ENCODE measurements at places on chromosomes 12 and 14. TPM values are rescaled to one million over a fixed set of nuclear protein-coding genes. Genes with fewer than 3 reads are reported as not detected.
A peak's percentile ranks its signal among the peaks of the same experiment; 100 is the strongest.

GRCh38 chr14:24839617-24840203 lies 205.7 kb upstream of the GZMB start:
- no peaks in the 10 kb centered on the region for H3K36me3 ChIP-seq
- H3K4me1 ChIP-seq: peaks cover 20% of the 10 kb centered on the region

DNA sequence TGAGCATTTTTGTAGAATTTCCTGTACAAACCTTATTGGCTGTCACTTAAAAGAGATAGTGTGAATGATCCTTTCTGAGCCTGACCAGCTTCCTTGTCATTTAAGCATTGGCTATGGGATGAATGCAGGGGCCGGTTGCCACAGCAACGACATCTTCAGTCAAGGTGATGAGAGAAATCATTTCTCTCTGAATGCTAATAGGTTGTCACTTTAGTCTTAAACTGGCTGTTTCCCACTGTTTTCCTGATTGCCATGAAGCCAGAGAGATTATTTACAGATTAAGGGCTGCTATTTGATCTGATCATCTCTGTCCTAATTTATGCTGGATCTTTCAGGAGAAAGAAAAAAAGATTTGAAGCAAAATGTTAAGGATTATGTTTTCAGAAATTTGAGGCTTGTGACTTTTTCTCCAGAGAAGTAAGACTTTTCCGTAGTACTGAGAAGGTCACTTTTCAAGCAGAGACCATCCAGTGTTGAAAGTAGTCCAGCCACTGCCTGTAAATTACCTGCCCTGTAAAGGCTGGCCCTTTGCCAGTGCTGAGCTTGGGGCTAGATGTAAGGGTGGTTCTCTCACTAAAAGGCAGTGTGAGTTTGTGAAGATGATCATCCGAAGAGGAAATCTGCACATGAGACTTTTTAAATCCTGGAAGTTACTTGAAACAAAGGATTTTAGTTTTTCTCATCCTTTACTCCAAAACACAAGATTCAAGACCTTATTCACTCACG lies 235.6 kb downstream of the DACT1 start:
- DNase-seq: peak; percentile 22
- no peaks in the 10 kb centered on the region for H3K27me3 ChIP-seq
- H3K4me3 ChIP-seq: no peak overlapping the region
- H3K4me1 ChIP-seq: no peaks in the 10 kb centered on the region
- no peaks in the 10 kb centered on the region for H3K36me3 ChIP-seq

- DNase-seq: no peak
- H3K4me1 ChIP-seq: no peaks in the 10 kb centered on the region
- no peak overlapping the region for H3K4me3 ChIP-seq
Observed at GRCh38 chr12:80299976-80300375, 144.1 kb upstream of the PTPRQ start.

DNA sequence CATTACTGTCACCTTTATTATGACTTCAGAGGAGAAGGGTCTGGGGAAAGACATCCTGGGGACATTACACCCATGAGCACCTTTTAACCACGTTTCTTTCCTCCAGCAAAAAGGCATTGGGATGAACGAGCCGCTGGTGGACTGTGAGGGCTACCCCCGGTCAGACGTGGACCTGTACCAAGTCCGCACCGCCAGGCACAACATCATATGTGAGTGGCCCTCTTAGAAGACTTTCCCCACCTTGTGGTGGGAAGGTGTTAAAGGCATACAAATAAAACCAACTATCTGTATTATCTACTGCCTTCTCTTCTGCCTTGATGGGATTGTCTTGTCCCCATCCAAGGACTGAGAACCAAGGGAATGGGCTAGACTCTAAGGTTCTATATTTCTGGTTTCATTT lies 6.0 kb downstream of the PSMD9 start:
- DNase-seq: peak; percentile 65
- H3K4me1 ChIP-seq: peaks cover 52% of the 10 kb centered on the region
- H3K36me3 ChIP-seq: peaks cover 70% of the 10 kb centered on the region
- H3K27ac ChIP-seq: no peak overlapping the region
- no peak overlapping the region for H3K4me3 ChIP-seq

GRCh38 chr12:88237954-88238353 lies 95.8 kb downstream of the TMTC3 start:
- no peak for DNase-seq
- no peaks in the 10 kb centered on the region for H3K27me3 ChIP-seq
- H3K27ac ChIP-seq: no peak overlapping the region
- H3K36me3 ChIP-seq: no peaks in the 10 kb centered on the region
- H3K4me1 ChIP-seq: no peaks in the 10 kb centered on the region

IRF9 gene
- total RNA-seq: 143 TPM

GRCh38 chr14:74207943-74208342 lies 31.3 kb upstream of the VSX2 start:
- no peaks in the 10 kb centered on the region for H3K4me1 ChIP-seq
- no peak overlapping the region for H3K27ac ChIP-seq
- peaks cover 4% of the 10 kb centered on the region for H3K27me3 ChIP-seq
- peaks cover 16% of the 10 kb centered on the region for H3K36me3 ChIP-seq
- no peak overlapping the region for H3K4me3 ChIP-seq

GRCh38 chr12:63845726-63846125 lies 1.2 kb downstream of the SRGAP1 start:
- no peak overlapping the region for H3K27ac ChIP-seq
- H3K4me3 ChIP-seq: peak overlapping the region; percentile 83
- H3K27me3 ChIP-seq: no peaks in the 10 kb centered on the region
- no peaks in the 10 kb centered on the region for H3K36me3 ChIP-seq
- no peak for DNase-seq

ASIC1 gene
- total RNA-seq: 0.58 TPM

CCDC177 gene
- total RNA-seq: not detected

DNA sequence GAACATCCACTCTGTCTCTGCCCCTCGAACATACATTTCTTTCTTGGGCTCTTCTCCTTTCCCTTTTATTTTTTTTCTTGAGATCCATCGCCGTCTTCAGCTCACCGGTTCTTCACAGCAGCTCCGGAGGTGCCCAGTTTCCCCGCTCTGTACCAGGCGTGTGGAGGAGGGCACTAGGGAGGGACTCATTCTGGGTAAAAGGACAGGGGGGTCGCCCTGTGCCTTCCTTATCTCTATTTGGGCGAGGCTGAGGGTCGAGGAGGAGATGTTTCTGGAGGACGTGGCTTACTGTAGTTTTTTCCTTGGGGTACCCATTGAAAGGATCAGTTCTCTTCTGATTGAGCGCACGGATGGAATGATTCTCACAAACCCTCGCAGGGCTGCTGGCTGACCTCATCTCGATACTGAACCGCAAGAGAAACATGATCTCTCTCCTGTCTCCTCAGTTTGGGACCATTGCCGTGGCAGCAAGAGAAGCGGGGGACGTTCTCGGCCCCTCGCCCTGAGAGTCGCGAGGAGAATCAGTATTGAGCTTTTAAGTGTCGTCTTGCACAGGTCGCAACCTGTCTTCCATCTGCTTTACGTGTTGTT lies 386 bp downstream of the LIN52 start:
- H3K27me3 ChIP-seq: no peaks in the 10 kb centered on the region
- H3K4me1 ChIP-seq: peaks cover 42% of the 10 kb centered on the region
- DNase-seq: no peak
- no peaks in the 10 kb centered on the region for H3K36me3 ChIP-seq
- H3K4me3 ChIP-seq: peak overlapping the region; percentile 88

GRCh38 chr14:98952593-98953350 lies 319.2 kb downstream of the BCL11B start:
- H3K27me3 ChIP-seq: no peaks in the 10 kb centered on the region
- no peak for DNase-seq
- H3K4me3 ChIP-seq: no peak overlapping the region
- no peaks in the 10 kb centered on the region for H3K36me3 ChIP-seq

GRCh38 chr14:35539969-35540368 lies 6.0 kb downstream of the INSM2 start:
- peaks cover 9% of the 10 kb centered on the region for H3K4me1 ChIP-seq
- H3K36me3 ChIP-seq: peaks cover 17% of the 10 kb centered on the region
- peaks cover under 1% of the 10 kb centered on the region for H3K27me3 ChIP-seq
- H3K27ac ChIP-seq: no peak overlapping the region
- no peak overlapping the region for H3K4me3 ChIP-seq

STON2 gene
- 40.0 TPM for total RNA-seq

DNA sequence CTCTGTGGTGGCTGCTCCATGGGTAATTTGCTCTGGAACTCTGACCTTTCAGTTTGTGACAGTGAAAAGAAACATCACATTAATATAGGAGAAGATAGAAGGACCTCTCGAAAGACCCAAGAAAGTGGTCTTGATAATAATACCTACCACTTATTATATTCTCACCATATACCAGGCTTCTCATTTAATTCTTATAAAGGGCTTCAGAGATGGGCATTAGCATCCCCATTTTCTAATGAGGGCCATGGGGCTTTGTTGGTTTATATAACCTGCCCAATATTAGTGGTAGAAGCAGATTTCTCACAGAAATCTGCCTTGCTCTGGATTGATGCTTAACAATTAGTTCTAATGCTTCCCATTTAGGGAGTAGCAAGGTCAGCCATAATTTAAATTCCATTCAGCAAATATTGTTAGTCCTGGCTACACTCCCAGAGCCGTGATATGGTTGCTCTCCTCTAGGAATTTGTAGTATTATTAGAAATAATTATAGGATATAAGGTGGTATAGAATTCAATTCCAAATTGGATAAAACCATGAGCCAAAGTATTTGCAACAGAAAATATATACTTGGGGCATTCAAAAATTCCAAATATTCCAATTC lies 7.4 kb upstream of the AMIGO2 start:
- no peaks in the 10 kb centered on the region for H3K36me3 ChIP-seq

SIX6 gene
- not detected for total RNA-seq

GRCh38 chr12:58588770-58589169 lies 331.5 kb downstream of the LRIG3 start:
- DNase-seq: no peak
- H3K27ac ChIP-seq: no peak overlapping the region
- H3K4me1 ChIP-seq: peaks cover 28% of the 10 kb centered on the region
- no peaks in the 10 kb centered on the region for H3K27me3 ChIP-seq

SLC25A21 gene
- total RNA-seq: not detected

DNA sequence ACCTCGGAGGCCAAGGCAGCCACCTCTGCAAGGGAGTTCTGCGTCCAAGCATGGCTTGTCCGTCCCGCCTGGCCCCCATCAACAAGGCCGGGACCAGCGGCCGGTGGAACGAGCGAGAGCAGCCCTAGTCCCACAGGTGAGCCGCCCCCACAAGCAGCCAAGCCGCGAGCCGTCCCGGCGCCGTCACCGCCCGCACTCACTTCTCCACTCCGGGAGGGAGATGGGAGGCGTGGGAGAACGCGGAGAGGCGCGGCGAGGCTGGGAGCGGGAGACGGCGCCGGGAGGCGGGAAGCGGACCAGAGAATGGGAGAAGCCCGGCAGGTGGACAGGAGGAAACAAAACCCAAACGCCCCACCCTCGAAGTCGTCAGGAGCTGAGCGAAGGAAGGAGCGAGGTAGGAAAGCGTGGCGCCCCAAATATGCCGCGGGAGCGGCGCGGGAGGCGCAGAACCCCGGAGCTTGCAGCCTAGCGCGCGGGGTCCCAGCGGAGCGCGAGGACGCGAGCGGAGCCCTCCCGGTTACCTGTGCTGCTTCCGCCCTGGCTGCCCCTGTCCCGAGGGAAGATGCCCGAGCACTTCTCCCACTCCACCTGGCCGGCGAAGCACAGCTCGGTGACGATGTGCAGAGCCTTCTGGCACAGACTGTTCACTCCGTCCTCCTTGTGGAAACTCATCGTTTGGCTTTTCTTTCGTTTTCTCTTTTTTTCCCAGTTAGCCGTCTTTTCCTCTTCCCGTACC lies 600 bp downstream of the SYT10 start:
- peak overlapping the region; percentile 53 for H3K4me3 ChIP-seq
- peaks cover 20% of the 10 kb centered on the region for H3K4me1 ChIP-seq
- DNase-seq: no peak
- no peaks in the 10 kb centered on the region for H3K36me3 ChIP-seq

ASB2 gene
- total RNA-seq: 20.4 TPM

GRCh38 chr14:72907886-72908285 lies 14.0 kb upstream of the DPF3 start:
- H3K36me3 ChIP-seq: no peaks in the 10 kb centered on the region
- no peaks in the 10 kb centered on the region for H3K27me3 ChIP-seq
- no peak overlapping the region for H3K27ac ChIP-seq
- no peak for DNase-seq
- H3K4me1 ChIP-seq: no peaks in the 10 kb centered on the region
- H3K4me3 ChIP-seq: no peak overlapping the region

LIN52 gene
- 9.9 TPM for total RNA-seq

- no peak for DNase-seq
- H3K27me3 ChIP-seq: no peaks in the 10 kb centered on the region
- H3K36me3 ChIP-seq: no peaks in the 10 kb centered on the region
- H3K27ac ChIP-seq: no peak overlapping the region
- peaks cover 21% of the 10 kb centered on the region for H3K4me1 ChIP-seq
Observed at GRCh38 chr14:65349100-65349499, 63.4 kb upstream of the FUT8 start.

GALNT6 gene
- 4.1 TPM for total RNA-seq

DNA sequence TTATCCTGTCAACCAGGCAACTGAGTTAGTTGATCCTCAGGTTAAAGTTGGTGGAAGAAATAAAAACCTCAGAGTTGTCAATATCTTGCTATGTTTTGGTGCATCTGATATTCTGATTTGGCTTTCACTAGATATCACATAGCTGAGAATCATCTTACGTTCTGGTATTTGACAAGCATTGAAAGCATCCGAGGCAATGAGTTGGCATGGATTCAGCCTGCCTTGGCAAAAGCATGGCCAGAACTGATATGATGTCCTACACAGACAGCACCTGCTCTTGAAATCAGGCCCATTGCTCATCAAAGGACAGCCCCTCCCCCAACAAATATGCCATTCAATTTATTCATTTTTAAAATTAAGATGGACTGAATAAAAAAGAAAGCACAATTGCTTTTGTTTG lies 320.7 kb upstream of the ATP2B1 start:
- H3K4me3 ChIP-seq: no peak overlapping the region
- no peaks in the 10 kb centered on the region for H3K4me1 ChIP-seq
- no peak for DNase-seq

ANKS1B gene
- 13.6 TPM for total RNA-seq

- H3K27me3 ChIP-seq: no peaks in the 10 kb centered on the region
- H3K36me3 ChIP-seq: no peaks in the 10 kb centered on the region
- peak overlapping the region; percentile 84 for H3K27ac ChIP-seq
- H3K4me3 ChIP-seq: no peak overlapping the region
Observed at GRCh38 chr14:35384455-35385041, 20.0 kb downstream of the NFKBIA start.

DNA sequence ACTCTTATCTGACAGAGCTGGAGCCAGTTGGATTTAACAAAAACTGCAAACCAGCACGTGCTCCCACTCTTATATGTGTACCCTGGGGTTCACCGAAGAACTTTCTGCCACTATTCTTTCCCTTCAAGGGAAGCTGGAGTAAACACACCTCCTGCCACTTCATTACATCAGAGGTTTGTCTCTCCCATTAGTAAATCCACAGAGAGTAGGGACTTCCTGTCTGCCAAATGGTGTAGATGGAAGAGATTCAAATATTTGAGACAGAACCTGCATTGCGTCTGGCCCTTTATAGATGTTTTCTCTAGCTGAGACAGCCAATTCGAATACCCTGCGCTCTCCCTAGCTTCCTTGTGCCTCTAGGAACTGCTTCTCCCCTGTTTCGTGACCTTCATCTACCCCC lies 29.1 kb upstream of the AEBP2 start:
- no peaks in the 10 kb centered on the region for H3K36me3 ChIP-seq
- H3K27ac ChIP-seq: peak overlapping the region; percentile 79
- H3K27me3 ChIP-seq: no peaks in the 10 kb centered on the region

GSC gene
- total RNA-seq: not detected

GRCh38 chr12:40208707-40209446 lies 15.9 kb upstream of the LRRK2 start:
- H3K36me3 ChIP-seq: no peaks in the 10 kb centered on the region
- no peaks in the 10 kb centered on the region for H3K4me1 ChIP-seq
- DNase-seq: no peak
- no peaks in the 10 kb centered on the region for H3K27me3 ChIP-seq
- H3K4me3 ChIP-seq: no peak overlapping the region

PPFIBP1 gene
- 36.8 TPM for total RNA-seq

- peaks cover 24% of the 10 kb centered on the region for H3K4me1 ChIP-seq
- DNase-seq: no peak
- H3K27me3 ChIP-seq: no peaks in the 10 kb centered on the region
- peak within 1 kb of the TSS; percentile 93 for H3K27ac ChIP-seq
- H3K36me3 ChIP-seq: no peaks in the 10 kb centered on the region
Observed at GRCh38 chr12:12784911-12785814, at the start of gene APOLD1. TSS of gene APOLD1 (plus strand) at chr12:12785659. CDS start at chr12:12785692, 33 bp downstream.

Measured in stomach (tissue), 19 donors.